ENCODE measurements at places on chromosomes 13 and 19.

GRCh38 chr19:40689339-40690049 lies 957 bp downstream of the NUMBL start:
- peak; percentile 30 for DNase-seq

- no peak for DNase-seq
Measured at GRCh38 chr19:13883516-13884064, 6.7 kb downstream of the NANOS3 start.

- no peak for DNase-seq
Measured at GRCh38 chr13:21336609-21337349, 122.3 kb downstream of the ZDHHC20 start.

- DNase-seq: no peak
Measured at GRCh38 chr13:66849706-66850105, 380.4 kb downstream of the PCDH9 start.

GRCh38 chr13:106475852-106476251 lies 59.6 kb downstream of the EFNB2 start:
- no peak for DNase-seq

- no peak for DNase-seq
Measured at GRCh38 chr13:25295701-25296100, 5.7 kb upstream of the NUP58 start.

GRCh38 chr13:32639502-32640105 lies 53.4 kb downstream of the PDS5B start:
- peak; percentile 84 for DNase-seq

- no peak for DNase-seq
Measured at GRCh38 chr13:30156826-30157615, 150.3 kb downstream of the KATNAL1 start.

- peak; percentile 28 for DNase-seq
Measured at GRCh38 chr19:18057557-18057956, 29.2 kb downstream of the IL12RB1 start.

GRCh38 chr19:15175609-15176008 lies 25.2 kb downstream of the NOTCH3 start:
- no peak for DNase-seq

GRCh38 chr19:30781047-30781446 lies 408.9 kb downstream of the ZNF536 start:
- no peak for DNase-seq

GRCh38 chr13:76316998-76317527 lies 569.1 kb downstream of the KCTD12 start:
- DNase-seq: no peak

- DNase-seq: no peak
Measured at GRCh38 chr13:57030671-57031070, 110.0 kb upstream of the PRR20A start.

Measured in fibroblast of lung (primary cell).